ENCODE measurements at places on chromosomes 6 and 20.

DNA sequence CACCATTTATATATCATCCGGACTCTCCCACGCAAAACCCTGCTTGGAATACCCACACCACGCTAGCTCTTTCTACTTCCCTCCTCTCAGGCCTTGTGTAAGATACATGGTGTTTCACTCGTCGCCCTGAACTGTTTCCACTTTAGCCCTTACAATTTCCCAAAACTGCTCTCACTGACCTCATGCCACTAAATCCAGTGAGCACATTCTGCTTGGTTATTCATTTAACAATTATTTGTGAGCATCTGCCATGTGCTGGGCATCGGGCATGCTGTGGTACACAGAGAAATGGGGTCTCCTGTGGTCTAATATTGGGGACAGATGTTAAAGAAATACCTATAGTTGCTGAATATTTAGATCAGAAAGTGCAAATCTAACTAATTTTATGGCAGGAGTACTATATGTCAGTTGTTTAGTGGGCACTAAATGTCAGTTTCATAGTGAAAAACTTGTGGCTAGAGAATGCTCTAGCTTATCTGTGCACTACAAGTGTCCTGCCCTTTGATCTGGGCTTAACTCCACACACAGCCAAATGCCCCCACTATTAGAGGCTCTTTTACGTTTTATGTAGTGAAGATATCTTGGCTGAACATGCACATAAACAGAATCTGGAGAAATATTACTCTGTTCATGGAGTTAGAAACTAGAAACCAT, 41.0 kb downstream of the PLEKHG1 start:
- DNase-seq, result no peak

- DNase-seq, result no peak
These were observed 1082.0 kb downstream of the KHDRBS2 start for GRCh38 chr6:61203966-61204496.

GRCh38 chr6:98844244-98845210, 10.2 kb downstream of the POU3F2 start:
- no peak for DNase-seq

- no peak for DNase-seq
These were observed 8.1 kb upstream of the OCSTAMP start for GRCh38 chr20:46558511-46558959.

DNA sequence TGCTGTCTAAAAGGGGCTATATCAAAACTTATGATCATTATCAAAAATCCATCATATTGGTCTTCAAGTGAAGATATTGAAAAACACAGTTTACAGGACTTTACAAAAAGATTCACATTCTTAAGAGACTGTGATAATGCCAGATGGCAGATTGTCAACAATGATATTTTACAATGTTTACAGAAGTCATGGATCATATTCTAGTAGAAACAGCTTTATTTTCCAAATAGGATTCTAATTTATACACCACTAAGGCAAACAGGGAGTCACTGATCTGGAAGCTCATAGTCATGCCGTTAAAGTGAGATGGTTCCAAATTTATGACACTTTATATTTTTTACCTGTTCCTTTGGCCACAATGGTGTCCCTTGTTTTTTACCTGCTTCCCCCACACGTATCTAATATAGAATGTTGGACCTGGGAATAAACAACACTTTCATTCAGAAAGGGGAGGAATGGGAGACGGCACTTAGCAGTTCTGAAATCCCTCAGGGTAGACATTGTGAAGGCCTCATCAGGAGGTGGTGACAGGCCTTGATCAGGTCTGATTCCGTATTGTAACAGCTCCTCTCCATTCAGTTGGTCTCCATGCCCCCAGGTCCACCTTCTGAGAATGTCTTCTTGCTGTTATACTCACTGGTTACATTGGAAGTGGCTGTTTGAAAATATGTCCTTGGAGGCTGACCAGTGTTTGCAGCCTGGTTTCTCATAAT, 228.6 kb downstream of the ADGB start:
- DNase-seq, result no peak

DNA sequence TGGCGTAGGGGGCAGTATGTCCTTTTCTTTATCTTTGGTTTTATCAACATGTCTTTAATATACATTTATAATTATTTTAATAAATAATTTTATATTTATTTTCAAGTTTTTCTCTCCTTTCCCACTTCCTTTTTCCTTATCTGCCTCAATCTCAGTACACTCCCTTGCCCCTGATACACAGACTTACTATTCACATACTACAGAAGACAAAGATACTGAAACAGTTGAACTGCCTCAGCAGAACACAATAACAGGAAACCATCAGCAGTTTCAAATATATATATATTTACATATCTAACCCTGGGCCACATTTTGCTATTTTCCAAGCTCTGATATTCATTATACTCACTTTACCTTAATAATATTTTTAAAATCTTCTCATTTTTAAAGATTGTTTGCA, 19.8 kb downstream of the IBTK start:
- no peak for DNase-seq

- DNase-seq, result no peak
These were observed 671.8 kb upstream of the MARCKS start for GRCh38 chr6:113185299-113185698.

DNA sequence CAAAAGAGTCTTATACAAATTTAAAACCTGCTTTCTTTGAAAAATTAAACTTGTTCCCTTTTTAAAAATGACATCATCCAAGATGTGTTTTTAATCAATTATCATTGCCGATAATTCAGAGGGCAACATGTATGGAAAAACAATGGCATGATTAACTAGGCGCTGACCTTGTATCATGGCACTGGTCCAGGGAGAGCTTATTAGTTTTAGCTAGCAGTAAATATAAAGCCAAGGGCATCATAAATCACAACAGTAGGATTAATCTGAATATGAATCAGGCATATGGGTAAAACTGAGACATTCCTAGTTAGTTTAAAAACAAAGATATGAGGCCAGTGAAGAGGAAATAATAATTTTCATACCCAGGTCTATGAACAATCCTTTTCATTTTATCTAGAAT, 374.0 kb downstream of the HDGFL1 start:
- DNase-seq, result no peak

GRCh38 chr20:62642666-62643520, 590 bp downstream of the SLCO4A1 start:
- DNase-seq, result peak; percentile 51

- no peak for DNase-seq
These were observed 59.9 kb downstream of the REV3L start for GRCh38 chr6:111423055-111423633.

DNA sequence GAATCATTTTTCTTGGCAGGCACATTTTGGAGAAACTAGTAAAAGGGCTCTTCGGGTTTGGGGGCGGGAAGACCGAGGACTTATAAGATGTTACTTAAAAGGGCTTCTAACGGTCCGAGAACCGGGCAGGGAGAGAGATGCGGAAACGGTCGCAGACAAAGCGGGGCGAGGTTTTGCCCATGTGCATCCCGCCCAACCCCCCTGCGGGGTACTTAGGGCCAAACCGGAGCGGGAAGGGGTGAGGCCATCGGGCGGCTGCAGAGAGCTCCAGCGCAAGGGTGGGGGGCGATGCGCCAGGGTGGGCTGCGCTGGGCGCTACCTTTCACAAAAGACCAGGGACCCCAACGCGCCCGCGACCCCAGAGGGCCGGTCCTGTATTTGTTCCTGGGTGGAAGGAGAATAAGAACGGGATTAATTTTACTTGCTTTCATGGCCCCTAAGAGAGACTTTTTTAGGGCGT, 616 bp downstream of the TUBB start:
- DNase-seq, result peak; percentile 57

DNA sequence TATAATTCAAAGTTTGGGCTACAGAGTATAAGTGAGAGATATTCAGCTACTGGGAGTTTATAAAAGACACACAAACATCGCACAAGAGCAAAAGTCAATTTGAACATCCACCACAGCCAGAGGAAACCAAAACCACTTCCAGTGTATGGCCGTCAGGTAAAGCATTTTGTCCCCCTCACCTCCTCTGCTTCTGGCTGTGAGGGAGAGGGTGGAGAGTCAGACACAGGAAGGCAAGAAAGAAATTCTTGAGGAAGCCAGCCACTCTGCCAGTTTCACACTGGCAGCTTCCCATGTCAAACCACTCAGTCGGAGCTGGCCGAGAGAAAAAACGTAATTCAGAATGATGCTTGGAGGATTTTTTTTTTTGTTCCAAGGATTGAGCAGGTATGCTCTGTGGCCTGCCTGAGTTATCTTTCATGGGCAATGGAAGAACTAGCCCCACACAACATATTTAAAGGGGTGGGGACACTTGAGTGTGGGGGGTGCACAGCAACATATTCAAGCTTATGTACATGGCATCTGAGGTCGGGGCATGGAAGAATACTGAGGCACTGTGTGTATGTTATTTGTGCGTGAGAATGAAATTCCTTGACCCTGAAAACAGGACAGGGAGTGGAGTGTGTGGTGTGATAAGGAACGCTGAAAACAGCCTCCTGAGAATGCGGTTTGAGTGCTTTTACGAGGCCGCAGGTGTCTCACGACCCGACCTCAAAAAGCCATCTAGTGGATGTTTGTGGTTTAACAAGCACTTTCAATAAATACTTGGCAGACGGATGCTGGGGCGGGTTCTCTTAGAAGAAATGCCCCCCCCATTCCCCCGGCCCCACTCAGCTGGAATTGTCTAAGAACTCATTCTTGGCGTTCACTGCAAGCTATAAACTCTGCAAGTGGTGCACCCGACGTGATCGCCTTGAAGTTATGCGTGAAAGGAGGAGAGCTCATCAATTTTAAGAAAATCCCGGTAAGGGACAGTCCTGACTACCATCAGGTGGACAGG, 27.5 kb upstream of the ZBTB22 start:
- peak; percentile 43 for DNase-seq

- peak; percentile 10 for DNase-seq
These were observed 97.5 kb downstream of the CDH26 start for GRCh38 chr20:60055740-60056139.

- no peak for DNase-seq
These were observed 95.1 kb upstream of the SASH1 start for GRCh38 chr6:148247386-148248063.

DNA sequence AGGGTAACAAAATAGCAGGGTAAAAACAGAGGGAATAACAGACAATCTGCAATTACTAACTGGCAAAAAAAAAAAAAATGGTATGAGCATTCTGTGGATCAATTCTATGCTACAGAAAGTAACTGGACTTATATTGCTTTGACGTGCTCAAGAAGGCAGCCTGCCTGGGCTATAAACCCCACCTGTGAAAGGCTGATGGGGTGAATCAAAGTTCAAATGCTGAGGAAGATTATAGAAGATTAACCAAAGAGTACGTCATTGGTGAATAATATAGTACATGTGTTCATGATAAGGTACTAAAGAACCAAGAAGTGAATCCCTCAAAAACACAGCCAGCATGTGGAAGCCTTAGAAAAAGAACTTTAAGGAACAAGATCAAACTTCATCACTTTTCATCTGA, 441.9 kb upstream of the PTCHD4 start:
- DNase-seq, result no peak

- DNase-seq, result no peak
These were observed 24.0 kb upstream of the THBS2 start for GRCh38 chr6:169277619-169278018.

DNA sequence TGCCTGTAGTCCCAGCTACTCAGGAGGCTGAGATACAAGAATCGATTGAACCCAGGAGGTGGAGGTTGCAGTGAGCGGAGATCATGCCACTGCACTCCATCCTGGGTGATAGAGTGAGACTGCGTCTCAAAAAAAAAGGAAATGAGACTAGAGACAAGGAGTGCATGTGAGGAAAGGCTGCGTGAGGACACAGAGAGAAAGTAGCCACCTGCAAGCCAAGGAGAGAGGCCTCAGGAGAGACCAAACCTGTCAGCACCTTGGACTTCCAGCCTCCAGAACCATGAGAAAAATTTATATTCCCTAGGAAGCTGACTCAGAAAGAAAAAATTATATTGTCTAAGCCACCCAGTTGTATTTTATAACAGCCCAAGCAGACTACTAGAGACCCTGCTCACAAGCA, 7.4 kb upstream of the BEND3 start:
- DNase-seq, result no peak

- no peak for DNase-seq
These were observed 94.4 kb upstream of the PRDM1 start for GRCh38 chr6:105991561-105992314.

- no peak for DNase-seq
These were observed 283.1 kb downstream of the UTRN start for GRCh38 chr6:144568241-144568640.

GRCh38 chr20:48689874-48690571, 137.8 kb downstream of the PREX1 start:
- no peak for DNase-seq

GRCh38 chr20:42083280-42083679, 465.1 kb upstream of the CHD6 start:
- no peak for DNase-seq

GRCh38 chr6:5562277-5562676, 301.0 kb downstream of the FARS2 start:
- no peak for DNase-seq

DNA sequence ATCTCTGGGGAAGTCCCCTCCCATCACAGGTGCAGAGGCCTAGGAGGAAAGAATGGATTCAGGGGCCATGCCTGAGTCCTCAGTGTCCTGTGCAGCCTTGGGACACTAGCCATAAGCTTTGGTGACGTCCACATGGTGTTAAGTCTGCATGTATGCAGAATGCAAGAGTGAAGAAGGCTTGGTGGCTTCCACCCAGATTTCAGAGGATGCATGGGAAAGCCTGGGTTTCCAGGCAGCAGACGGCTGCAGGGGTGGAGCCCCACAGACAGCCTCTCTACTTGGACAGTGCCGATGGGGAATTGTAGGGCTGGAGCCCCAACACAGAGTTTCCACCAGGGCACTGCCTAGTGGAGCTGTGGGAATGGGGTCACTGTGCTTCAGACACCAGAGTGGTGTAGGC, 117.1 kb upstream of the NRN1 start:
- DNase-seq, result no peak

DNA sequence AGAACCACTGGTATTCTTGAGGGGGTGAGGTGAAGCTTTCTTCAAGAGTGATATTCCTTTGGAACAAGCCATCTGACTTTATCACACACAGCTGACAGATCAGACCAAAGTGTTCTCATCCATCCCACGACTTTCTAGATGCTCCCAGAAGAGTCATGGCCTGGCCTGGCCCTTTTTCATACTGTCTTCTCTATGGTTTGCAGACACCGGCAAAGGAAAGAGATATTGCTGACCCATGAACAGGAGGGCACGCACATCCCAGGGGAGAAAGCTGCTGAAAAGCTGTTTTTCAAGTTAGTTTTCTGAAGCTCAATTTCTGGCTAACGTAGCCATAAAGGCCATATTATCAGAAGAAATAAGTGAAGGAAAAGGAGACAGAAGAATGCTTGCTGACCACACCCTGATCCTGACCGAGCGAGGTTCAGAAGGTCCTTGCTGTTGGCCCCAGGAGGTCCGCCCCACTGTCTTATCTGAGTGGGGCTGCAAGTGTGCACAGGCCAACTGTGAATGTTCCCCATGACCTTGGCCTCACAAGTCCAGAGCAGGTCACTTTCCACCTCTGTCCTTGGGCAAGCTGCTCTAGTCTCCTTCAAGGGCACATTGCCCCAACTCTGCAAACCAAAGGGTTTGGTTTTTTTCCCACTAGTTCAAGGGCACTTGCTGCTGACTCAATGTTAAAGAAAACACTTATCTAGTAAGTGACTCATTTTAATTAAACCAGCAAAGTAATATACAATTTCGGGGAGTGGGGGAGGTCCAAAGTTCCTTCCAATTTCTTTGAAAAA, 2.0 kb downstream of the ACSS1 start:
- DNase-seq, result no peak

- DNase-seq, result no peak
These were observed 51.9 kb downstream of the BANF2 start for GRCh38 chr20:17751640-17752039.
